ENCODE measurements at places on chromosomes 13 and 19. TPM values are rescaled to one million over a fixed set of nuclear protein-coding genes. Genes with fewer than 3 reads are reported as not detected.

GRCh38 chr13:43134868-43135267 lies 111.5 kb downstream of the DNAJC15 start:
- no peaks in the 10 kb centered on the region for H3K36me3 ChIP-seq
- no peak overlapping the region for H3K27ac ChIP-seq
- no peaks in the 10 kb centered on the region for H3K27me3 ChIP-seq
- H3K4me1 ChIP-seq, result no peaks in the 10 kb centered on the region

GRCh38 chr19:35397064-35397463 lies 26.2 kb downstream of the GPR42 start:
- no peak for DNase-seq
- H3K4me3 ChIP-seq, result no peak overlapping the region
- no peak overlapping the region for H3K27ac ChIP-seq
- no peaks in the 10 kb centered on the region for H3K36me3 ChIP-seq
- H3K4me1 ChIP-seq, result peaks cover 3% of the 10 kb centered on the region

DNA sequence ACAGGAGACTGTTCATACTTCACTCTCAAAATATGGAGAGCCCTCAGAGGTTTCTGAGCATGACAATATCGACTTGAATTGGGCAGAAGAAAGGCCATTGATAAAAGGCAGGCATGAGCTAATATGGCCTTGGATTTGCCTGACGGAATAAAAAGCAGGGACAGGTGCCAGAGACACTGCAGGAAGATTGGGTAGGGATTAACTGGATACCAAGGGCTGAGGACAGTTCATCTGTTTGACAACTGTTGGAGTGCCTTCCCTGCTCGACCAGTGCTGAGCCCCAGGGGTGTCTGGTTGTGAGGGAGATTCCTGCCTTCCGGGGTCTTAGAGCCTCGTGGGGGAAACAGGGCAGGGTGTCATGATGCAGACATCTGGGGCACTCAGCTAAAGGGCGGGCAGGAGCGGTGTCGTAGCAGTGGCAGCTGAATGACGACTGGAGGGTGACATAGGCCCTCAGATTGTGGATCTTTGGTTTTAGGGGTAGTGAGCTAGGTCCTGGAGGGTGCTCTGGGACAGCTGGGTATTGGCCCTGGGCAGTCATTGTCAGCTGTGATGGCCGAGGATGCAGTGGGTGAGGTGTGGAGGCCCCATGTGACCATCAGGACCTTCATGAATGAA lies 12.3 kb downstream of the GATAD2A start:
- no peak for DNase-seq
- H3K27ac ChIP-seq, result no peak overlapping the region
- peaks cover 85% of the 10 kb centered on the region for H3K4me1 ChIP-seq
- H3K36me3 ChIP-seq, result peaks cover 3% of the 10 kb centered on the region
- H3K4me3 ChIP-seq, result no peak overlapping the region
- H3K27me3 ChIP-seq, result no peaks in the 10 kb centered on the region

DNA sequence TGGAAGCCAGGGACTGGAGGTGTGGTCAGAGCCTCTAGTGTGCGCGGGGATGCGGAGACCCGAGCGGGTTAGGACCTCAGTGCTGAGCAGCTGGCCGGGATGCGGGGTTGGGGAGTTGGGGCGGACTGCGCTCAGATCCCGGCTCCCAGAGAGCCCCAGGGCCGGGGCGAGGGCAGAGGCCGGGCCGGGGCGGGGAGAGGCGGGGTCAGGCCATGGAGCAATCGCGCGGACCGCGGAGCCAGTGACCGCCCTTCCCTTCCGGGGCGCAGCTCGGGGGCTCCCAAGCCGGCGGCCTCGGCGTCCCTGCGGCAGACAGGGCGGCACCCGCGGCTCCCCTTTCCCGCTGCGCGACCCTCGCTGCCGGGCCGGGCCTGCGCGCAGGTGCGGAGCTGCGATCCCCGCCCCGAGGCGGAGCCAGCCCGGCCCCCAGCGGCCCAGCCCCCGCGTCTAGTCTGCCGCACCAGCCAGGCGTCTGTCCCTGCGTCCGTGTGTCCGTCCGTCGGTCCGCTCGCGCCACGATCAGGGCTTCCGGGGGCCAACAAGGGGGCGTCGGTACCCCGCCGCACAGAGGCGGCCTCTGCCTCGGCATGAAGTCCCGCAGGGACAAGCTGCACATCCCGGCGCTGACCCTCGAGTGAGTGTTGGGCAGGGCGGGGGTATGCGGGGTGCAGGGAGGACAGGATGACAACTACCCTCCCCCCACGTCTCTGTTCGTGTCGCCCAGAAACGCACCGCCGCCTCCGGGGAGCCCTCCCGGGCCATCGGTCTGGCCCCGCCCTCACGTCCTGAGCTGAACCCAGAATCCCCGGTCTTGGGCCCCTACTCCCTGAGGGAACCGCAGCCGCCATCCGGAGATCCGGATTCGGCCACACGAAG lies 12.4 kb downstream of the MAST3 start:
- peaks cover 43% of the 10 kb centered on the region for H3K4me1 ChIP-seq
- H3K36me3 ChIP-seq, result no peaks in the 10 kb centered on the region
- peak; percentile 65 for DNase-seq
- H3K27me3 ChIP-seq, result no peaks in the 10 kb centered on the region

- H3K27ac ChIP-seq, result no peak overlapping the region
- no peak overlapping the region for H3K4me3 ChIP-seq
- no peak for DNase-seq
- no peaks in the 10 kb centered on the region for H3K27me3 ChIP-seq
- H3K36me3 ChIP-seq, result no peaks in the 10 kb centered on the region
- no peaks in the 10 kb centered on the region for H3K4me1 ChIP-seq
Observed at GRCh38 chr13:77391475-77391874, 64.6 kb upstream of the MYCBP2 start.

- H3K27ac ChIP-seq, result no peak overlapping the region
- H3K36me3 ChIP-seq, result no peaks in the 10 kb centered on the region
- no peaks in the 10 kb centered on the region for H3K4me1 ChIP-seq
- peaks cover 5% of the 10 kb centered on the region for H3K27me3 ChIP-seq
- DNase-seq, result no peak
Observed at GRCh38 chr19:41219924-41220567, 1.0 kb downstream of the AXL start.

GRCh38 chr13:77565635-77566034 lies 30.1 kb downstream of the SCEL start:
- H3K27me3 ChIP-seq, result no peaks in the 10 kb centered on the region
- no peaks in the 10 kb centered on the region for H3K36me3 ChIP-seq
- no peak overlapping the region for H3K4me3 ChIP-seq
- no peak overlapping the region for H3K27ac ChIP-seq
- H3K4me1 ChIP-seq, result no peaks in the 10 kb centered on the region
- no peak for DNase-seq

GRCh38 chr13:48401480-48401879 lies 11.4 kb downstream of the LPAR6 start:
- DNase-seq, result peak; percentile 34
- H3K27me3 ChIP-seq, result no peaks in the 10 kb centered on the region
- H3K27ac ChIP-seq, result peak overlapping the region; percentile 38
- H3K4me1 ChIP-seq, result peaks cover 21% of the 10 kb centered on the region
- H3K36me3 ChIP-seq, result no peaks in the 10 kb centered on the region
- no peak overlapping the region for H3K4me3 ChIP-seq

DNA sequence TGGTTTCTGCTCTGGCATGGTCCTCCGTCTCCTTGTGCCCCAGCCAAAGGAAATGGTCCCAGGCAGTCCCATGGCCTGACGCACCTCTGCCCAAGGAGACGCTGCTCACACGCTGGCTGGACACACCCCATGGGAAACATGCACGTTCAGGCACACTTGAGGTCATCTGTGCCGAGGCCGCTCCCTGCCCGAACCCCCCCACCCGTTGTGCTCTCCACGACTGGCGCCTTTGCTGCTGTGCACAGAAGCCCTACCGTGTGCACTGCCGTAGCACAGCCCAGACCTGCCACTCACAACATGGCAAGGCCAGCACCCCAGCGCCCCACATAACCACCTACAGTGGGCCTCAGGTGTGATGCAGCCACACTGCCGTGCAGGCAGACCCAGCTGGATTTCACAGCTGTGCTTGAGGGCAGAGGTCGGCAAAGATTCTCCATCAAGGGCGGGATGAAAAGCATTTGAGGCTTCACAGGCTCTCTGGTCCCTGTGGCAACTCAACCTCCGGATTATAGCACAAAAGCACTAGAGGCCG lies 65.7 kb downstream of the SPACA7 start:
- DNase-seq, result no peak
- no peaks in the 10 kb centered on the region for H3K36me3 ChIP-seq

GRCh38 chr19:15449620-15450527 lies at the start of gene WIZ:
Gene WIZ (minus strand): TSS chr19:15449956. CDS start chr19:15448307, 1,649 bp downstream.
- peak within 1 kb of the TSS; percentile 37 for H3K4me3 ChIP-seq
- peaks cover 35% of the 10 kb centered on the region for H3K36me3 ChIP-seq
- peak; percentile 84 for DNase-seq
- H3K27ac ChIP-seq, result peak within 1 kb of the TSS; percentile 92

DNA sequence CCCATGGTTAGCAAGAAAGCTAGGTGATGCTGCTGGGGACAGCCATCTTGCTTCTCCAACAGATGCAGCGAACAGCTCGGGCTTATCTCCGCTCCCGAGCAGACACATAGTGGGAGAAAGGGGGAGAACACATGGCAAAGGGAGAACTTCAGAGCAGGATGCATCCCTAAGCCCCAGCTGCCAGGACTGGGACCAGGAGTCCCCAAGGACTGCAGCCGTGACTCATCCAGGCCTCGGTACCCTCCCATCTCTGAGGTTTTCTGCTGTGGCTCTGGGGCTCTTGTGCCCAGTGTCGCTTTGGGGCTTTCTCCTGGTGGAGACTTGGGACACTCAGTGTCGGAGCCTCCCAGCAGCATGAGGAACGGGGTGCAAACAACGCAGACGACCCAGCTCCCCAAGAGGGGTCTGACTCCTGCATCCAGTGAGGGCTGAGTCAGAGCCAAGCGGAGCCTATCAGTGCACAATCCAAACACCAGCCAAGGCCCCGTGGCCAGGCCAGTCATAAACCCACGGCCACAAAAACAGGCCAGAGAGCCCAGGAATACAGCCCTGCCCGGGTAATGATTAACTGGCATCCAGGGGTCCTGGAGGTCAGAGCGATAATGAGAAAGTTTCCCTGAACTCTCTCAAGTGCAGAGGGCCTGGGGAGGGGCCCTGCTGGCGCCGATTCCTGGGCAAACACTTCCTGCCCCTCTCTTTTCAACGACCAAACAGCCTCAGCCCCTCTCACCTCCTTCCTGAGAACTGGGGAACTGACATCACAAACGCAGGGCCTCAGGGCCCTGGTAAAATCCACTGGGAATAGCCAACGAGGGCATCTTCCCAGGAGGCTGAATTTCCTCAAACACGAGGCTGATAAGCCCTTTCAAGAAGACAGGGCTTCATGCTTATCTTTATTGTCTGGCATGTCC lies 202.9 kb downstream of the USP12 start:
- no peaks in the 10 kb centered on the region for H3K27me3 ChIP-seq
- no peak overlapping the region for H3K27ac ChIP-seq
- H3K4me3 ChIP-seq, result no peak overlapping the region
- no peak for DNase-seq

- H3K27me3 ChIP-seq, result peaks cover 3% of the 10 kb centered on the region
- H3K4me3 ChIP-seq, result no peak overlapping the region
- H3K36me3 ChIP-seq, result no peaks in the 10 kb centered on the region
- no peak overlapping the region for H3K27ac ChIP-seq
Observed at GRCh38 chr19:53966931-53967330, 4.2 kb downstream of the CACNG8 start.

GRCh38 chr13:63421123-63421522 lies 2005.5 kb upstream of the PCDH20 start:
- no peak overlapping the region for H3K4me3 ChIP-seq
- no peak overlapping the region for H3K27ac ChIP-seq

DNA sequence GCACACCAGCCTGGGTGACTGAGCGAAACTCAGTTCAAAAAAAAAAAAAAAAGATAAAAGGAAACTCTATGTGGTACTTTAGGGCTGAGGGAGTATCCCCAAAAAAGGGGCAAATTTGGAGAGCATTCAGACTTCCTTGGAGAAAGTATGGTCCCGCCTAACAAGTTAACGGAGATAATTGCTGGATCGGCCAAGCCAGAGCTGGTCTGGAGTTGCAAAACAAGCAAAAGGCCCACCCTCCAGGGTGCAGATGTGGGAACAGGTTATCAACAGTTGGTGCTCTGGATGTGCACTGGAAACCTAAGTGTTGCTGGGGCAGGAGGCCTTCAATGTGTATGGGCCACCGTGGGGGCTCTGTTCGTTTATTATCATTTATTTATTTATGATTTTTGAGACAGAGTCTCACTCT lies 2.8 kb downstream of the IQCN start:
- DNase-seq, result no peak
- no peak overlapping the region for H3K4me3 ChIP-seq
- H3K27ac ChIP-seq, result no peak overlapping the region
- H3K27me3 ChIP-seq, result no peaks in the 10 kb centered on the region
- peaks cover 25% of the 10 kb centered on the region for H3K36me3 ChIP-seq
- peaks cover 16% of the 10 kb centered on the region for H3K4me1 ChIP-seq

GRCh38 chr13:93814658-93815057 lies 588.1 kb downstream of the GPC6 start:
- no peak for DNase-seq
- H3K27ac ChIP-seq, result no peak overlapping the region
- H3K4me1 ChIP-seq, result no peaks in the 10 kb centered on the region
- no peak overlapping the region for H3K4me3 ChIP-seq

GRCh38 chr19:13902993-13903555 lies 2.8 kb downstream of the BRME1 start:
- H3K4me3 ChIP-seq, result no peak overlapping the region
- no peaks in the 10 kb centered on the region for H3K36me3 ChIP-seq
- peaks cover 23% of the 10 kb centered on the region for H3K4me1 ChIP-seq
- DNase-seq, result no peak
- H3K27me3 ChIP-seq, result no peaks in the 10 kb centered on the region

DNA sequence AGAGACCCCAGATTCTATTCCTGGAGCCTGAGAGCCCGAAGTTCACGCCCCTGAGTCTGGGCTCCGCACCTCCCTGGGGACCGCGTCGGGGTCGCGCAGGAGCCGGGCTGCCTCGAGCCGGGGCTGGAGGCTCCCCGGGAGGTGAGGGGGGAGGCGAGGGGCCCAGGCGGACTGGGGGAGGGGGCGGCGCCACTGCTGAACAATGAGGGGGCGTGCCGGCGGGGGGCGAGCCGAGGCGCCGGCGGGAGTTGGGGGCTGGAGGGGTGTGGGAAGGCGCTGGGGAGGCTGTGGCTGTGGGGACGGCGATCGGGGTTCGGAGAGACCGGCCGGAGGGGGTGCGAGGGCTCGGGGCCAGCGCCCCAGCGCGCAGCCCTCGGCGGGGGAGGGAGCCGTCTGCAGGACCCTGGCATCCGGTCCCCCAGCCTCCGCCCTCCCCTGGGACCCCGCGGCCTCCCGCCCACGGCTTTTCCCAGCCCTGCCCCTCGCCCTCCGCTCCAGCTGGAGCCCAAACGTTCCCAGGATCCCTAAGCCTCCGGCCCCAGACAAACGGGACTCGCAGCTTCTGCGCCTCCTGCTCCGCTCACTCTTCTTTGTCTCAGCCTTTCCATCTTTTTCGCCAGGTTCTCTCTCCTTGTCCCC lies 922 bp downstream of the PLEKHG2 start:
- peaks cover 41% of the 10 kb centered on the region for H3K4me1 ChIP-seq
- H3K27ac ChIP-seq, result peak overlapping the region; percentile 82
- peaks cover 11% of the 10 kb centered on the region for H3K36me3 ChIP-seq
- H3K4me3 ChIP-seq, result peak overlapping the region; percentile 70
- no peaks in the 10 kb centered on the region for H3K27me3 ChIP-seq
- peak; percentile 44 for DNase-seq

The CEBPA gene
- total RNA-seq, result 8.2 TPM

The GPALPP1 gene
- total RNA-seq, result 36.0 TPM

The SHISA7 gene
- total RNA-seq, result not detected

The S1PR5 gene
- total RNA-seq, result 433 TPM

The TLE2 gene
- total RNA-seq, result 6.1 TPM

Measured in natural killer cell (primary cell).